Activated CD4-positive, alpha-beta T cell treated with anti-CD3 and anti-CD28 coated beads, Interleukin-2, Interleukin-6, amounts not matched to agents 100 ng/mL and 50 ng/mL, durations not matched to agents 16 hours and 8 hours (primary cell): ENCODE measurements at places on chromosomes 7 and 10.

- DNase-seq: no peak
Observed at GRCh38 chr10:36366843-36367242, 724.7 kb upstream of the FZD8 start.

DNA sequence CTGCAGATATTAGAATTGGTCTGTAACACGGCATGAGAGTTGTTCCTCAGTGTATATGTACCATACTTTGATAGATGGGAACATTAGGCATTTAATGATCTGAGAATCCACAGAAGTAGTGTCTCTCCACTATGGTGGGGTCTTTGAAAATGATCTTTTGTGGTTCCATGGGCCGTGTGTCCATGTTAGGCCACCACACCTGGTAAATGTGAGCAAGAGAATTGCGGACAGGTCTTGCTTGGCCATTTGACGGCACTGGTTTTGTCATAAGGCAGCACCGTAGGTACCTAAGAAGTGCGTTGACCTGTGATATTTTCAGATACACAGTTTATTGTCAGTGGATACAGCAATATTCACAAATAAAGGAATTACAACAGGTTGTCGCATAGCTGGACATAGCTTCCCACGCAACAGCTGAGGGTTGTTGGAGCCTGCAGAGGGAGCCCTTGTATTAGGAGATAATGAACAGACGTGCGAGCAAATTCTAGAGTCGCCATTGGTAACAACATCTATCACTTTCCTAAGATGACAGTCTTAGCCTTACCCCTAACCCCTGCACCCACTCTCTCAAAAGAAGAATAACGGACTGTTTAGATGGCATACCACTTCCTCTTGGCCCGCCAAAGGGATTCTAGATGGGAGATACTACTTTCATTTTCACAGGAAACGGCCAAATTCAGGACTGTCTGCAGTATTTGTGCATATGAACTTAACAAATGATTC is 111.4 kb downstream of the COL28A1 start:
- peak; percentile 57 for DNase-seq

GRCh38 chr10:102394801-102395399 is 605 bp upstream of the NFKB2 start:
- peak; percentile 59 for DNase-seq

DNA sequence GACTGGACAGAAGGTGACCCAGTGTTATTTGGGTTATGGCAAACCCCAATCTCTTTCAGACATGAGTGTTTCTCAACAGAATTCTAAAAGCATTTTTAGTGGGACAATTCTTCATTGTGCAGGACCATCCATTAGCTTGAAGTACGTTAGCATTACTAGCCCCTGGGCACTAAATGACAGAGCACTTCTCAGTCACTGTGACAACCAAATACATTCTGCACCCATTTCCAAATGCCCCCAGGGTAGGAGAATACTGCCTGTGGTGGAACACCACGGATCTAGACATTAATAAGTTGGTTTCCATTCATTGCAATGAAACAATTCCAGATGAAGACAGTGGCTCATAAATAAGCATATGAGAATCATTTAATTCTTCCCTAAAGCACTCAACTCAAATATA is 102.4 kb upstream of the FRMD4A start:
- DNase-seq: no peak

DNA sequence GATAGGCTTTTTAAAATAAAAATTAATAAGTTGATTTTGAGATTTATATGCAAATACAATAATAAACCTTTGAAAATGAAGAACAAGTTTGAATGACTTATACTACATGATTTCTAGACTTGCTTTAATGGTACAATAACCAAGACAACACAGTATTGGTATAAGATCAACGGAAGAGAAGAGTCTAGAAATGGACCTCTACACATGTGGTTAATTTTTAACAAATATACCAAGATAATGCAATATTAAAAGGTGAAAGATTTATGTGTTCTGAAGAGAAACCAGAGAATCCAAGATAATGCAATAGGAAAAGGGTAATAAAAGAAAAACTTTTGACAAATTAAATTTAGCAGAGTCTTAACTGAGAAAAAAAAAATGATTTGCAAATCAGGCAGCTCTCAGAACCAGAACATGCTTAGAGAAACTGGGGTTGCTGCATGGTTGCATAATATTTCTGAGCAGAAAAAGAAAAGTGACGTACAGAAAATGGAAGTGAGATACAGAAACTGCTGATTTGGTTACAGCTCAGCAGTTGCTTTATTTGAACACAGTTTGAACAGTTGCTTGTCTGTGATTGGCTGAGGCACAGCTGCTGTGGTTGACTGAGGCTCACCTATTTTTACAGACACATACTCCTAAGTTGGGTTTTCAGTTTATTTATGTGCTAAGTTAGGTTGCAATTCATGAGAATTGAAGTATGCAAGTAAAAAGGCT is 365.9 kb downstream of the CRPPA start:
- DNase-seq: no peak

GRCh38 chr10:130924138-130924819 is 387.2 kb downstream of the TCERG1L start:
- no peak for DNase-seq

- no peak for DNase-seq
Observed at GRCh38 chr10:31757831-31758230, 170.8 kb downstream of the ARHGAP12 start.

- DNase-seq: no peak
Observed at GRCh38 chr7:33186192-33186591, 56.8 kb downstream of the BBS9 start.

DNA sequence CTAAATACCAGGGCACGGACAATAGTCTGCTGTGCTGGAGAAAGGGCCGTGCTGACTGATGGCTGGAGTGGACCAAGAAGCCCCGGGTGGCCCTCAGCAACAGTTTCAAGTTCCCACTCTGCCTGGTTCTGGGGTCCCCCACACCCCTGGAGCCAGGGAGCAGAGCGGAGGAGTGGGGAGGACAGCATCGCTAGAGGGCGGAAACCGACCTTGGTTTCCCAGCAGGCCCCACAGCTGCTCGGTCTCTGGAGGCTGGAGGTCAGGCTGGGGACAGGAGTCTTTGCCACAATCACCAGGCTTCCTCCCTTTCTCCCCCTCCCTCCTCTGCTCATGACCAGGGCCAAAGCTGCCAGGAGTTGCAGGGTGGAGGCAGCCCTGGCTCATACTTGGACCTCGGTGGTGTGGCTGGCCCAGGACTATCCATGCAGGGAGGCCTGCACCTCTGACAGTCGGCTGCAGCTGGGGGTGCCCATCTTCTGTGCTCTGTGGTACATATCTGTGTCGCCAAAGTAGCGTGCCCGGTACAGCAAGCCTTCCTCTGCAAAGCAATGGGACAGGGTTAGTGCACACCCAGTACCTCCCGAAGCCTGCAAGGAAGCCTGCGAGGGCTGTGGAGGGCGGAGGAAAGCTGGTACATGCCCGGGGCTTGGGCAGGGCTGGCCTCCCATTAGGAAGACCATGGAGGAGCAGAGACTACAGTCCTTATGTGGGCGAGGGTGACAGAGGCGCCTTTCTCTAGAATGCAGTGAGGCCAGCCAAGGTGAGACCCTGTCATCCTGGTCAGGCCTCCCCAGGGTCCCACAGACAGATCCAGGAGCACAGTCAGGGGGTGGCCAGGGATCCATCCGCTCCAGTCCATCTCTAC is 19.1 kb downstream of the DNAJB12 start:
- peak; percentile 64 for DNase-seq

DNA sequence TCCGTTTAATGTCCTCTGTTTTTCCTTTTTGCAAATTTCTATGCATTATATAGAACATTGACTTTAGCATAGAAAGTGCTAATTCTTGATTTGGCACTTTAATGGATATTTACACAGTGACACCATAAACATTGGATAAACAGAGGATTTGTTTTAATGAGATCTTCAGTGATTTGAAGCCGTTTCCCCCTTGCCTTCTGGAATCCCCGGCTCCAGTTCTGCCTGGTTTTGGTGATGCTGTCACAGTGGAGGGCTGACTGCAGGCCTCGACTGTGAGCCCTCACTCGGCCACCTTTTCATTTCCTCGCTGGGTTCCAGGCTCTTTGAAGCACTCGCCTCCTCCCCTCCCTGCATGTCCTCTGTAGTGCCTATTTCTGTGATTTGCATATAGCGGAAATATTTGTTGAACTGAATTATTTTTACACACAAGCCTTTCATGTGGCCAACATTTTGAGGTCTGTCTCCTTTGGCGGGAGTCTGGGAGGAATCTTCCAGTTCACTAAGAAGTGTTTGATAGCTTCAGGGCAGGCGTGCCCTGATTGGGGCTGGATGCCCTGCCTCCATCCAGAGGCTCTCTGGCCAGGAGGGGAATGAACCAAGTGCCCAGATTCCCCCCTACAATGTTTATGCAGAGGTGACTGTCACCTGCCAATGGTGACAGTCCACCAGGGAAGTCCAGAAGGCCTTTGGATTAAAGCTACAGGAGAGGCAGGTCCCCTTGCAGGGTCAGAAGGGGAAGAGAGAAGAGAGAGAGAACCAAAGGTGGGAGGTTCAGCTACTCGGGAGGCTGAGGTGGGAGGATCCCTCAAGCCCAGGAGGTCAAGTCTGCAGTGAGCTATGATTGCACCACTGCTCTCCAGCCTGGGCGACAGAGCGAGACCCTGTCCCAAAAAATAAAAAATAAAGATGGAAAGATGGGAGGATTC is 67.5 kb downstream of the CUX1 start:
- DNase-seq: no peak

GRCh38 chr10:76071653-76072365 is 640.4 kb downstream of the LRMDA start:
- DNase-seq: no peak

DNA sequence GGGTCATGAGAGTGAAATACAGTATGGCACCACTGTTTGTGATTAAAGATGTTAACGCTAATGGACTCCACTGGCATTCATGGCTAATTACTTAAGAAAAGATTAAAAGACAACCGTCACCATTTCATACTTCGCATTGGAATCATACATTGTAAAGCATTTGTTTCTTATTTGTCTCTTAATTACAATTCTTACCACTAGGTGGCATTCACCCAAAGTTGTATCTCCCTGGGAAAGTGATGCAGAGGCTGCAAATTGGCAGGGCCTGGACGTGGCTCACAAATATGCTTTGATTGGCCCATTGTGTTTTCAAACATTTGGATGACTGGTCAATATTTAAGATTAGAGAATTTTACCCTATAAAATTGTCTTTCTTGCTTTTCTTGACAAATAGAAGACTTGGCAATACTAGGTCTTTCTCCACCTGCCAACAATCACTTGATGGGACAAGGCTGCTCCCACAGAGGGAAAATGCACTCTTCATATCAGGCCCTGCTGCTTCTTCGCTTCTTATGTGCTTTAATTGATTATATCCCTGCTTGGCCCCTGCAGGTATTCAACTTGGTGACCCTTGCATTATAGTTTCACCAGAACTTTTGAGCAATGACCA is 72.1 kb upstream of the STARD3NL start:
- peak; percentile 55 for DNase-seq

GRCh38 chr10:85619832-85620231 is 746.8 kb downstream of the GRID1 start:
- no peak for DNase-seq

DNA sequence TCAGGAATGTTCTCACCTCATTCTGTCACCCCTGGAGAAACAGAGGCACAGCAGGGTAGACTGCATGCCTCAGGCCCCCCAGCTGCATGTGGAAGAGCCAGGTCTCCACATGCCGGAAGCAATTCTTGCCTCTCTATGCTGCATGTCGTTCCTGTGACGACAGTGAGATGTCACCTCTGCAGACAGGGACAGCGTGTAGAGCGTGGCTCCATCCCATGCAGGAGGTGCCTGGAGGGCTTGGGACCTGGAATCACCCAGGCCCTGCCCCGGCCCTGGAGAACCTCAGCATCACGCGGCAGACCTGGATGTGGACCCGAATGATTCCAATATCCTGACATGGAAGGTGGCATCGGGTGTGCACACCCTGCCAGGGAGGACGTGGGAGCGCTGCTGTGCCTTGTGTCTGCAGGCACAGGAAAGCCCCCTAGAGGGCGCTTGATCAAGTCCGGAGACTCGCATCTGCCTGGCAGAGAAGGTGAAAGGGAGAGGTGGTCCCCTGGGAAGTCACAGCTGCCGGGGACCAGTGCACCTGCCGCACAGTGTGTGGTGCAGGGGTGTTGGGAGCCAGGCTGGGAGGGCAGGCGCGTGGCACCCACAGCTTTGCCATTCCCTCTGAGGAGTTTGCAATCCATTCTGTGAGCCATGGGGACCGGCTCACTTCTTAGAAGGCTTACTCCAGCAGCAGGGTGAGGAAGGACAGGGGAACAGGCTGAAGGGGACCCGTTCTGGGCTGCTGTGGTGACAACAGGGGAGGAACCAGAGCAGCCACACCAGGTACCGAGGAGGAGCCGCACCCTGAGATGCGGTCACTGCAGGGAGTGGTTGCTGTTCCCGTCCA is 45.3 kb upstream of the EN2 start:
- DNase-seq: peak; percentile 63

DNA sequence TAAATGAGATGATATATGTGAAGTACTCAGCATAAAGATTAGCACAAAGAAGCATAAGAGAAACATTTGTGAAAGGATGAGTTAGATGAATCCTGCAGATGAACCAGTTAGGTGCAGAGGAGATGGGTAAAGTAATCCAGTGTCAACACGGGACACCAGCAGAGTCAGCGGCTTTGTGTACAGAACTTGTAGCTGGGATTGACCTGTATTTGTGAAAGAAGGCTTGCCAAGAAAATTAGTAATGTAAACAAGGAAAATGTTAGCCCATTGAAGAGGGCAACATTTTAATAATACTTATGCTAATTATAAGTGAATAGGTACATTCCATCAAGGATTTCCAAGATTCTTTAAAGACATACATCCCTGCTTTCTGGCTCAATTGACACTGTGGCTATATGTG is 255.7 kb downstream of the PTEN start:
- DNase-seq: no peak

GRCh38 chr10:71266918-71267442 is 52.1 kb upstream of the SLC29A3 start:
- DNase-seq: no peak

DNA sequence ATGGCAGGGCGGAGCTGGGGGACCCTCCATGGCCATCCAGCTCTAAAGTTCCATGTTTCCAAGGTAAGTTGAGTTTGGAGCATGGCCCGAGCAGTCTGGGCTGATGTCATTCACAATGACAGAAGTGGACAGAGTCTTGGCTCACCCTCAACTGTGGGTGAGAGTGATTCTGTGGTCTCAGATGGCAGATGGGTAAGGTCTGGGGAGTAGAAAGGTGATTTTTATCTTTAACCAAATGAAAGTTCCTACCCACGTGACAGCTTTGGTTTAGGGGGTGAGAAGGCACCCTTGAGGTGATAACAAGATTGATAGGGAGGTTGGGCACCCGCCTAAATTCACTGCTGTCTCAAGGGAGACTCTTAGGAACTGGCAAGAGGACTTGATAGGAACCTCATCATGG is 57.6 kb upstream of the PDZD8 start:
- DNase-seq: no peak

DNA sequence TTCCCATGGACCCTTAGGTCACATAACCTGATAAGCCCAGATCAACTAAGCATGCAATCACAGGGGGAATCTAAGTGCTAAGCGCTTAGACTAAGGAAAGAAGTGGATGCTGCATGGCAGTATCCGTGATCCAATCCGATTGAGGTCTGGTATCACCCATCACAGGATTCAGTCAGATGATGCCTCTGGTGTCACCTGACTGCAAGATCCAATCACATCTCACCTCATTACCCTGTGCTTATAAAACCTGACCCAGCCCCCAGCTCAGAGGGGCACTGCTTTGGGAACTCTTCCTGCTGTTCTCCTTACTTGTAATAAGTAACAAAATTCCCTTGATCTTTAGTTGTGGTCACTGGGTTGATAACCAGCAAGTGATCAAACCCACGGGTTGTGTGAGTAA is 84.7 kb upstream of the TMEM168 start:
- no peak for DNase-seq
